GM20000 (cell line): ENCODE measurements at places on chromosomes 5 and 9.

DNA sequence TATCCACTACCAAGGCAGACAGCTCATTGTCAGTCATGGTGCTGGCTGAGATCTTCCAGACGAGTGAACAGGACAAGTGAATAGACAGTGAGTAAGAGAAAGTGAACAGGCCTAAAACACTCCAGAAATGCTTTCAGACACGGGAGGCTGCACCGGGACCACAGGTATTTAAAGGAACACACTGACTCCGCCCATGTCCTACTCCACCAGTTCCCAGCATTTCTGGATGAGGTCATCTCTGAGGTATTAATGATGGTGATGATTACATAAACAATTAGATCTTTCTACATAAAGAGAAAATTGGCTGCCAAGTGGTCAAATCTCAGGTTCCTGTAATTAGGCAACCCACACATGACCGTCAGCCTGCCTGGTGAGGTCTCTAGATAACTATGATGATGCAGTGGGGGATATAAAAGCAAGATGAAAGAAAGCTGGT lies at the start of gene ACTBL2:
ACTBL2 (minus strand) TSS at position 141 of the 436 bp plus-strand sequence; CDS start at position 37, 104 bp downstream.
- DNase-seq, result no peak

DNA sequence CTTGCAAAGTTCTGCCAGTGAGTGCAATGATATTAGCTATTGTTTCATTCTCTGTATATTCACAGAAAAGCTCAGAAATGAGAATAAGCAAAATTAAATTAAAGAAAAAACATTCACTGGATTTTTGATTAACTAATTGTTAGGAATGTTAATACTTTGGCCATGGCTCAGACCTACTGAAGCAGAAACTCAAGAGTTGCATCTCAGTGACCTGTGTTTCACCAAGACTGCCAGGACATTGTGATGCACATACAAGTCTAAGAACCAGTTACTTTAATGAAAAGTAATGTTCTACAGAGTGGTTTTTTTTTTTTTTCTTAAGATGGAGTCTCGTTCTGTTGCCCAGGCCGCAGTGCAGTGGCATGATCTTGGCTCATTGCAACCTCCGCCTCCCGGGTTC lies 464.9 kb upstream of the NMUR2 start:
- DNase-seq, result no peak

GRCh38 chr5:122455939-122456338 lies 143.9 kb downstream of the SNCAIP start:
- DNase-seq, result no peak

DNA sequence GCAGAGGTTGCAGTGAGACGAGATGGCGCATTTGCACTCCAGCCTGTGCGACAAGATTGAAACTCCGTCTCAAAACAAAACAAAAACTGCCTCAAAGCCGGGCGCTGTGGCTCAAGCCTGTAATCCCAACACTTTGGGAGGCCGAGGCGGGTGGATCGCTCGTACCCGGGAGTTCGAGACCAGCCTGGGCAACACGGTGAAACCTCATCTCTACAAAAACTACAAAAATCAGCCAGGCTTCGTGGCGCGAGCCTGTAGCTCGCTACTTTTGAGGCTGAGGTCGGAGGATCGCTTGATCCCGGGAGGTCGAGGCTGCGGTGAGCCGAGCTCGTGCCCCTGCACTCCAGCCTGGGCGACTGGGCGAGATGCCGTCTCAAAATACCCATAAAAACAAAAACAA lies 988 bp downstream of the GFM2 start:
- DNase-seq, result no peak

DNA sequence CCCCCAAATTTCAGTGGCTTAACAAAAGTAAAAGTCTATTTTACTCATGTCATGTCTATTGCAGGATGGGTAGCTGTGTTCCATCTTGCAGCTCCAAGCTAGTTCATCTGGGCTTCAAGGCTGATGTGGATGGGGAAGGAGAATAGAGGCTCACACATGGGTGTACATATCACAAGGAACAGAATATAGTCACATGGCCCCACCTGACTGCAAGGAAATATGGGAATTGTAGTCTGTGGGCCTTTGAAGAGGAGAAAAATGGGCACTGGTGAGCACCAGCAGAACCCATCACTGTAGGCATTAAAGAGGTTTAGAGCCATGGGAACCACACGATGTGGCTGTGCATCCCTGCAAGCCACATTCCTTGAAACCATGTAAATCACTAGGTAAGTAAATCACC lies 17.9 kb upstream of the TRIO start:
- no peak for DNase-seq

GRCh38 chr5:72125941-72126620 lies 18.8 kb downstream of the MAP1B start:
- no peak for DNase-seq

- DNase-seq, result peak; percentile 16
These were observed 60.6 kb upstream of the GRIA1 start for GRCh38 chr5:153429761-153430380.

DNA sequence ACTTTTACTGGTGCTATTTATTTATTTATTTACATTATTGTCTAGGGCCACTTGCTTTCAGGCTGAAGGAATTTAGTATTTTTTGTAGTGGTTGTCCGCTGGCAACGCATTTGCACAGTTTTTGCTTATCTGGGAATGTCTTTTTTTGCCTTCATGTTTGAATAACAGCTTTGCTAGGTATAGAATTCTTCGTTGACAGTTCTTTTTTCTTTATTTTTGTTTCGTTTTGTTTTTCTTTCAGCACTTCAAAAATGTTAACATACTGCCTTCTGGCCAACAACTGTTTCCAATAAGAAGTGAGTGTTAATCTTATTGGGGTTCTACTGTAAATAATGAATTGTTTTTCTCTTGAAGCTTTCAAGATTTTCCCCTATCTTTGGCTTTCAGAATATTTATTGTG lies 252.7 kb upstream of the TARS1 start:
- DNase-seq, result no peak

DNA sequence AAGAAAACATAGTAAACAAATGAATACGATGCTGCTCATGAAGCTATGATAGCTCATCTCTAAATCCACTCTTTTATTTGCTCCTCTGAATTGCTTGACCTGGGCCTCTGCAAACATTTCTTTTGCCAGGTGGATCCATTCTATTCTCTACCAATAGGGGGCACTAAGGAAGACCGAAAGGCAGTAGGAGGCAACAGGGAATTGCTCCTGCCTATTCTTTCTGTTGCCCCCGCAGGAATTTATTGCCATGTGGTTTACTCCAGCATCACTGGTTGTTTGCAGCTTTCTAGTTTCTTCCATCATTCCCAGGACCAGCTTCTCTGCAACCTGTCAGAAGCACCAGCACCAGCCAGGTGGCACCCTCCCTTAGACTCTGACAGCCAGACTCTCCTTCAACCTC lies 5.3 kb downstream of the GAPT start:
- no peak for DNase-seq

- DNase-seq, result peak; percentile 13
These were observed 193.1 kb upstream of the PTGER4 start for GRCh38 chr5:40486437-40487275.

- no peak for DNase-seq
These were observed 304.5 kb upstream of the RFX3 start for GRCh38 chr9:3830291-3830690.

DNA sequence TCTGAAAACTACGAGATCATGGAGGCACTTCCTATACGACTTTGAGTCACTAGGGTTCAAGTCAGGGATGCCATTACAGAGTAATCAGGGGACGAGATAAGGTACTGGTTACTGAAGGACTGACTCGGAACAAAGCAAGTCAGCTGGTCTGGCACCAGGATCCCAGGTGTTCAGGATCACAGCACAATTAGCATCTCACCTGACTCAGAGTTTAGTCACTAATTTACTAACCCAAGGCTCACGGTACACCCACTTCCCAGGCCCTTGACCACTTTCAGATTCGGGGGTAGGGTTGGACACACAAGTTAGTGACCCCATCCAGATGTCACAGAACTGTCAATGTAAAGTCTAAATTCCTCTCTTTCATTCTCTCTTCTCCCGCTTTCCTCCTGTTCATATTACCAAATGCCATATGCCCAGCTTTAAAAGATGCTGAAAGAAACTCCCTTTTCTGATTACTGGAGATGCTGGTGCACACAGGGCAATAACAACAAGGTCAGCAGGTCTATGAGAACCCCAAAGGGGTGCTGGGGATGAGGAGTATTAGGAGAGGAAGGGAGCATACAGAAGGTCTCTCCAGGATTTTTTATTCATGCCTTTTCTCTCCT lies 657.8 kb downstream of the TLE1 start:
- no peak for DNase-seq
